ENCODE measurements at places on chromosomes 1 and 21. TPM values are rescaled to one million over a fixed set of nuclear protein-coding genes. Genes with fewer than 3 reads are reported as not detected.

Gene TOR1AIP2
- polyA plus RNA-seq: 42.4 TPM

Gene PTPN22
- 0.27 TPM for polyA plus RNA-seq

Gene CFAP107
- polyA plus RNA-seq: 0.73 TPM

Gene UTS2
- polyA plus RNA-seq: not detected

- no peak for DNase-seq
These were observed 204.2 kb upstream of the RRP15 start for GRCh38 chr1:218080863-218081262.

GRCh38 chr1:228144193-228144992 is 4.3 kb downstream of the GUK1 start:
- DNase-seq: no peak

GRCh38 chr1:36212782-36213181 is 11.5 kb upstream of the THRAP3 start:
- no peak for DNase-seq

Gene SYPL2
- polyA plus RNA-seq: 13.8 TPM

DNA sequence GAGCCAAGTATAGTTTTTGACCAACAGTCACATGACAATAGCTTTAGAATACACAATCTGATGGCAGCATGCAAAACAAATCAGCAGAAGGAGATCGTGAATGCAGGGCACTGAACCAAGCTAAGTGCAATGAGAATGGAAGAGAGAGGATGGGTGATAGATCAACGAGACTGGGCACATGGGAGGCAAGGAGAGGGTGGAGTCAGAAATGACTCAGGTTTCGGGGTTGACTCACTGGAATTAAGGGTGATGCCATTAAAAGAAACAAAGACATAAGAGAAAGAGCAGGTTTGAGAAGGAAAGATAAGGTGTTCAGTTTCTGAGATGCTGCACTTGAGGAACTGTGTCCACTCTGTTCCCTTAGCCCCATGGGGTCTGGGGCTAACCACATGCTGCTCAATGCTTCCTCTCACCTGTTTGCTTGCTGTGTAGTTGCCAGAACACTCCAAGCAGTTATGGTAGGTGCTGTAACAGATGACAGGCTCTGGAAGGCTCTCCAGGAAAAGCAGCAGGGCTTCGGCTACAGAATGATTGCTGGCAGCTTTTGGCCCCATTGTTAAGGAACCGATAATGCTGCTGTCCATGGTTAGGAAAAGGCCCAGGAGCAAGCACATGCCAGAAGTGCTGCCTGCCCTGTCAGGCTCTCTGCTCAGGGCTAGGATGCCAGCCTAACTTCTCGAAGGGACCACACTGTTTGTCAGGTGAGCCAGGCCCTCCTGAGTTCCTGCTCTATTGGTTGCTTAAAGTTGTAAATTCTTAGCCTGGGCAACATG is 6.1 kb upstream of the MTF1 start:
- no peak for DNase-seq

DNA sequence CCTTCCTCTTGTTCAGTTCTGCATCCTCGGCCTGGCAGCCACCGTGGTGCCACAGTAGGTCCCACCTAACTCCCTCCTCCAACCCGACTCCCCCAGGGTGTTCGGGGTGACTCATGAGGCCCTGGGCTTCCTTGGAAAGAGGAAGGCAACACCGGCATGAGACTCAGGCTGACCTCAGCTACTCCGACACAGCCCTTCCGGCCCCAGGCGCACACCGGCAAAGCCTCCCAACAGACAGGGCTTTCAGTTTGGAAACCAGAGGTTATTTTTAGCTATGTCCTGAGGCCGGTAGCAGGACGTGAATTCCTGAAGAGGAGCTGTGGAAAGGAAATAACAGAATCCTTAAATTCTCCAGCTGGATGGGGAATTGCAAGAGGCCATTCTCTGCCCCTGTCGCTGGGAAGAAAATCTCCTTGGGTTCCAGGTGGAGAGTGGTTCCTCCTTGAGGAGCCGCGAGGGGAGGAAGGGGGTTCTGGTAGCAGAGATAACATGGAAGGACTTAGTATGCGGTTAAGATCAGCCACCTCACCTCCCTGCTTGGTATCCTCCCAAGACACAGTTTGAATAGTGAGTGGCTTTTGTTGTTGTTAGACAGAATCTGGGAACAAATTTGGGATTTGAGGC is 24.4 kb downstream of the PLXNA2 start:
- DNase-seq: no peak

DNA sequence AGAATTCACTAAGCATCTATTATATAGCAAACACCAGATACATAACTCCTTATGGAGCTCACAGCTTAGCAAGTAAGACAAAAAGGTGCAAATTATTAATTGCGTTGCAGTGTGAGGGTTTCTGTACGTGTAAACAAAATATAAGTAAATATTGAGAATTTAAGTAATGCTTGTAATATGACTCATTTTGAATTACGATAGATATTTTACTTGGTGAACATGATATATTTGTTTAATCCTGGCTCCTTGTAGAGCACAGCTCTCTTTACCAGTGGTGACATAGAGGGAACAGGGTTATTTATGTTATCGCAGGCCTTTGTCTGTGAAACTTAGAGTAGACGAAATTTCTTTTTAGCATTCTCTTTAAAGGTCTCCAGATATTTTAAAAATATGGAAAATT is 36.4 kb downstream of the LYPLAL1 start:
- DNase-seq: no peak

Gene CELA2A
- 0.35 TPM for polyA plus RNA-seq

DNA sequence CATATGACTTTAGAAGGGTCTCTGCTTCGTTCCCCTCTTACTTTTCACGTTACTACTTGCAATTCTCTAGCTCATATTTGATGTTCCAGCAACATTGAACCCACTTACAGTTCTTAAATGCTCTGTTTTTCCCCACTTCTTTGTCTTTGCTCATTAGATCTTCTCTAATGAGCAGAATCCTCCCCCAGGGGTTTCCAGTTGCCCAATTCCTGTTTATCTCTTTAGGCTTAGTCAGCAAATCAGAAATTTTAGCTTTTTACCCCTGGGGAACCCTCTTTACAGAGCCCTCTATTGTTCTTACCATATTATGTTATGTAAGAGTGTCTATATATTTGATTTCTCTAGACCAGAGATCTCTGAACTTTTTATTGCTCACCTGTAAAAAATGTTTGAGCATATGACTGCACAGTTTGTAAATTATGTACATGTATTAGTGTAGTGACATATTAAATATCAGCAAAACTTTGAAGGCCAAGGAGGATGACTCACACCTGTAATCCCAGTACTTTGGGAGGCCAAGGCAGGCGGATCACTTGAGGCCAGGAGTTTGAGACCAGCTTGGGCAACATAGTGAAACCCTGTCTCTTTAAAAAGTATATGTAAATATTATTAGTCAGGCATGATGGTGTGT is 71.4 kb downstream of the FNBP1L start:
- DNase-seq: no peak

Gene ENTREP3
- 29.8 TPM for polyA plus RNA-seq

Gene MRAP
- not detected for polyA plus RNA-seq

Gene KDF1
- 8.8 TPM for polyA plus RNA-seq

DNA sequence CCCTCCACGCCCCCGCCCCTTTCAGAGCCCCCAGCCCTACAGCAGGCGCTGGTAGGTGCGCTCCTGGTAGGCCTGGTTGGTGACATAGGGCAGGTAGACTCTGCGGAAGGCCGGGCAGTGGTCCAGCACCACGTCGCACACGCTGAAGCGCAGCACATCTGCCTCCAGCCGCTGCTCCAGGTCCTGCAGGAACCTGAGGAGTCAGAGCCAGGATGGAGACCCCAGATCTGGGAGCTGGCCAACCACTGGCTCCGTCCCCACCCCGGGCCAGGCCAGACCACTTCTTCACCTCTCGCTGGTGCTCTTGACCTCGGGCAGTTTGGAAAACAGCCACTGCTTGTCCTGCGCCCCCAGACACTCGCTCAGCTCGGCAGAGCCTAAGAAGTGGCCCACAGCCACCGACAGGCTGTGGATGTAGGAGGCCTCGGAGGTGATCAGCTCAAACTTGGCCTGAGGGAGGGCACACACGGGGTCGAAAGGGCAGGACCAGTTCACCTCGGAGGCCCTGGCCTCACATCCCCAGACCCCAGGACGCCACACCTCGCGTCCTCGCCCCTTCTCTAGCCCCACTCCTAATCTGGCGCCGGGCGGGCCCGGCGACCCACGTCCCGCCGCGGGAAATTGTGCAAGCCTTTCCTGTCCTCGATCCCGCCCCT is 6.4 kb downstream of the ARHGEF19 start:
- DNase-seq: no peak

- no peak for DNase-seq
These were observed 14.9 kb downstream of the MAPKAPK2 start for GRCh38 chr1:206699626-206700025.

Gene SASS6
- polyA plus RNA-seq: 10.5 TPM

- no peak for DNase-seq
These were observed 50.2 kb upstream of the IVNS1ABP start for GRCh38 chr1:185367218-185367617.

DNA sequence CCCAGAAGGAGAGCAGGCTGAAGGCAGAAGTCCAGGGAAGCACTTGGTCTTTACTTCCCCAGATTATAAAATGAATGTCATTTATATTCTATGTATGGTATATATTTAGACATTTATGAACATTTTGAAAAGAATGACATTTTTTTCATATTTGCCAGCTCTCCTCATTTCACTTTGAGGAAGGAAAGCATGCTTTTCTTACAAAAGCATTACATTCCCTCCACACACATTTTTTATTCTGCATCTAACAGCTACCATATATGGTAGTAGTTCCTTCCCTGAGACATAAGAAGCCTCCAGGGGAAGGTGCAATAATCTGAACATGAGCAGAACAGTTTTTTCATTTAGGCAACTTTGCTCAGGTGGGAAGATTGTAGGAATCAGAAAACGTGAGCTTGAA is 94.0 kb downstream of the LRRC7 start:
- DNase-seq: no peak

Gene FTCD
- 21.5 TPM for polyA plus RNA-seq

- DNase-seq: no peak
These were observed 37.6 kb downstream of the MCOLN2 start for GRCh38 chr1:84959294-84959693.

DNA sequence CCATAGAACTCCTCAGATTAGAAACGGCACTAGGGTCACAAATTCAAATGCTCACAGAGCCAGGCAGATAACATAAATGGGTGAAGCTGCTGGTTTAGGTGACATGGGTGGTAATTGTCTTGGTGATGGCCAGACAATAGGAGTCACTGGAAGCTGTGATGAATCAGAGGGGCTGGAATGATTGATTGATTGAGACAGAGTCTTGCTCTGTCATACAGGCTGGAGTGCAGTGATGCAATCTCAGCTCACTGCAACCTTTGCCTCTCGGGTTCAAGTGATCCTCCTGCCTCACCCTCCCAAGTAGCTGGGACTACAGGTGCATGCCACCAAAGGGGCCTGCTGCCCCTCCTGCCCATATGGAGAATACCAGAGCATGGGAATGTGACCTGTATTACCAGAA is 63.0 kb downstream of the HIVEP3 start:
- DNase-seq: no peak

GRCh38 chr1:89355056-89355455 is 8.8 kb upstream of the GBP6 start:
- no peak for DNase-seq

- no peak for DNase-seq
These were observed 15.4 kb upstream of the CYYR1 start for GRCh38 chr21:26588446-26588845.

DNA sequence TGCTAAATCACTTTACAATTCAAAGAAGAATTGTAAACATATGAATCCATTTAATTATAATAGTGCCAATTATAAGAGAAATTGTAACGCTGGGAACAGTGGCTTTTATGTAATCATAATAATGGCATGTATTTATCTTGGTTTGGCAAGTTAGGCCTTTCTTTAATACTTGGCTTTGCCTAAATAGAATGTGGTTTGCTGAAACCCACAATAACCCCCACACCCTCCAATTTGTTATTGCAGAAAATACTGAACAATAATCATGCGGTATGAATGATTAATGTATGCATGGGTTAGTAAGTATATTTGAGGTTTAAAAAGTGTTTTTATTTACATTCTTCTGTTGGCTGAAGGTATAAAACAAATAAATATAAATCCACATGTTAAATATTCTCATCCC is 138.2 kb downstream of the NFIA start:
- no peak for DNase-seq

GRCh38 chr1:155210314-155211104 is 2.0 kb downstream of the MTX1 start:
- no peak for DNase-seq

Gene OR2T11
- polyA plus RNA-seq: not detected

GRCh38 chr1:87980494-87980893 is 651.8 kb downstream of the LMO4 start:
- DNase-seq: no peak

Gene MTARC1
- 18.8 TPM for polyA plus RNA-seq

DNA sequence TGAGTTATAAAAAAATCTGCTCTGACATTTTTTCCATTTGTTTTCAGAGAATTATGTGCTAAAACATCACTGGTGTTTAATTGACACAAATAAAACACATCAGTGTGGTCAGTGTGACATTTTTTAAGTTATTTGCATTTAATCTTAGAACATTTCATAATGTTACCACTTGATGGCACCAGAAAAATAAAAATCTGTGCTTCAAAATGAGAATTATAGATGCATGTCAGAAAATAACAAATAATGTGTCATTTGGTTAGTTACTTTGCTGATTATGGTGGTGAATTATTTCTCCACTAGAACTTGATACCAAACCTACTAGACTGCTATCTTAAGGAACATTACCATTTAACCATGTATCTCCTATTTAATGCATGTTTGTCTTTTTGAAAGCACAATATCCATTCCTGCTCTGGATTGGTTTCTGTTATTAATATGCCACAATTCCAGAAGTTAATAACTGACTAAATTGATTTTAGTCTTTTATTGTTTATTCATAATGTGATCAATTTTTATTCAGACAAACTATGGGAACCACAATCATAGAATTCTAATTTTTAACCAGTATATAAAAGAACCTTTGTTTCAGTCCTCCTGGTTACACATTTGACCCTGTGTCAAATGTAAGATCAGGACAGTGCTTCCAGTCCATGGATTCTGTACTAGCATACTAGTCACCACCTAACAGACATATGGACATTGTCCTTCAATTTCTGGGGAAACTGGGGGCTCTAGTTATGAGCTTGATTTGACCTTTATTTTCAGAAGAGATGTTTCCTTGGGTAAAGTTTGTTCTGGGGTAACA is 81.0 kb downstream of the RPS6KC1 start:
- DNase-seq: no peak

GRCh38 chr1:150622303-150622975 is 7.0 kb downstream of the ENSA start:
- no peak for DNase-seq

Gene OR2M3
- 0.08 TPM for polyA plus RNA-seq

Gene AK5
- 2.8 TPM for polyA plus RNA-seq

DNA sequence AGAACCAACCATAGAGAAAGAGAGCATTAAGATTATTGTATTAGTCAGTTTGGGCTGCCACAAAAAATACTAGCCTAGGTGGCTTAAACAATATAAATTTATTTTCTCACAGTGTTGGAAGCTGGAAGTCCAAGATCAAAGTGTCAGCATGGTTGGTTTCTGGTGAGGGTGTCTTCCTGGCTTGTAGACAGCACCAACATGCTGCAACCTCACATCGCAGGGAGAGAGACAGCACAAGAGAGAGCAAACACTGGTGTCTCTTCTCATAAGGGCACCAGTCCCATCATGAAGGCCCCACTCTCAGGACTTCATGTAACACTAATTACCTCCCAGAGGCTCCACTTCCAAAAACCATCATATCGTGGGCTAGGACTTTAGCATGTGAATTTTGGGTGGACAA is 30.6 kb upstream of the HAO2 start:
- no peak for DNase-seq

- DNase-seq: no peak
These were observed 10.4 kb upstream of the GJA8 start for GRCh38 chr1:147892216-147892615.

Measured in left renal cortex interstitium (tissue), 4 donors.